ENCODE measurements at places on chromosomes 4 and X. TPM values are rescaled to one million over a fixed set of nuclear protein-coding genes. Genes with fewer than 3 reads are reported as not detected.

The FRG2 gene
- total RNA-seq: not detected

DNA sequence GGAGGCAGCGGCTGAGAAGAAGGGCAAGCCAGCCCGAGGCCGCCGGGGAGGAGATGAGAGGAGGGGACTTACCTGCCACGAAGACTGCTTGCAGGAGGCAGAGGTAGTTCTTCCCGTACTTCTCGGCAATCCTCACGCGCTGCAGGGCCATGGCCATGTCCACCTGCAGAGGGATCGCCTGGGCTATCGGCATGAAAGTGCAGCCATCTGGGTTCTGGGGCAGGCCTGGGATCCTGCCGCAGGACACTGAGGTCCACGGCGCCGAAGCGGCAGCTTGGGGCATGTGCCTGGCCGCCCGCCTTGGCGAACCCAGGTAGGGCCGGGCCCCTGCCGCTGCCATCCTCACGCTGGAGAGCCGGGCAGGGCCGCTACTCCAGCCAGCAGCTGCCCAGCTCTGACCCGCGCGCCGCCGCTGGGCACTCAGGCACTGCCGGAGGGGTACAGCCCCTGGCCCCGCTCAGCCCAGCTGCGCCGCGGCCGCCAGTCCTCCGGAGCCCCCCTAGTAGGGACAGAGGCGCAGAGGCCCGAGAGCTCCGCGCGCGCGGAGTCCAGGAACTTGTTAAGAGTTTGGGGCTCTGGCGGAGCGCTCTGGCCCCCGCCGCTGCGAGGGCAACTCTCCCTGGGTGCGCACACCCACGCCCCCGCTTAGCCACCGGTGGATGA lies 16.0 kb downstream of the MCF2 start:
- no peak for DNase-seq

The USP51 gene
- total RNA-seq: 3.5 TPM

GRCh38 chrX:121036137-121036536 lies 11.3 kb upstream of the GLUD2 start:
- no peak for DNase-seq

The SLC9B1 gene
- 1.8 TPM for total RNA-seq

Measured in ureter (tissue), 1 donor.